ENCODE measurements at places on chromosomes 12 and 14.

DNA sequence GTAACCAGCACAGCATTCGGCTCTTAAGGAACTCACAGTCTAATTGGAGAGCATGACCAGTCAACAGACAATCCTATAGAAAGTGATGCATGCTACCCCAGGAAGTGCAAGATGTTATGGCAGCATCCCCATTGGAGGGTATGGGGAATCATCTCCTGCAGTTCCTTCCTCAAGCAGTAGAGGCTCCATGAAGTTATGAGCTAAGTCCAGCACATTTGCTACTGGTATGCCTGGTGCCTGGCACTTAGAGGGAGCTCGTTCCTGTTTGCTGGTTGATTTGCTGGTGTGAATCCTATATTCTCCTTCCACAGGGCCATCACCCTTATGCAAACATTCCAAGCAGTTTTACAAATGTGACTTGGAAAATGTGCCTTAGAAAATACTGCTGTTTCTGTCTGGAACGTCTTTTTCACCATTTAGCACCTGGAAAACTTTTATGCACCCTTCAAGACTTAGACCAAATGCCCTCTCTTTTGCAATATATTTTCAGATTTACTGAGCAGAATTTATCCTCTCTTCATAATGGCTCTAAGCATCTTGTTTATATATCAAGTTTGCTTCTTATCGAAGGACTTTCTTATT, 136.1 kb upstream of the WSCD2 start:
- no peak for DNase-seq

DNA sequence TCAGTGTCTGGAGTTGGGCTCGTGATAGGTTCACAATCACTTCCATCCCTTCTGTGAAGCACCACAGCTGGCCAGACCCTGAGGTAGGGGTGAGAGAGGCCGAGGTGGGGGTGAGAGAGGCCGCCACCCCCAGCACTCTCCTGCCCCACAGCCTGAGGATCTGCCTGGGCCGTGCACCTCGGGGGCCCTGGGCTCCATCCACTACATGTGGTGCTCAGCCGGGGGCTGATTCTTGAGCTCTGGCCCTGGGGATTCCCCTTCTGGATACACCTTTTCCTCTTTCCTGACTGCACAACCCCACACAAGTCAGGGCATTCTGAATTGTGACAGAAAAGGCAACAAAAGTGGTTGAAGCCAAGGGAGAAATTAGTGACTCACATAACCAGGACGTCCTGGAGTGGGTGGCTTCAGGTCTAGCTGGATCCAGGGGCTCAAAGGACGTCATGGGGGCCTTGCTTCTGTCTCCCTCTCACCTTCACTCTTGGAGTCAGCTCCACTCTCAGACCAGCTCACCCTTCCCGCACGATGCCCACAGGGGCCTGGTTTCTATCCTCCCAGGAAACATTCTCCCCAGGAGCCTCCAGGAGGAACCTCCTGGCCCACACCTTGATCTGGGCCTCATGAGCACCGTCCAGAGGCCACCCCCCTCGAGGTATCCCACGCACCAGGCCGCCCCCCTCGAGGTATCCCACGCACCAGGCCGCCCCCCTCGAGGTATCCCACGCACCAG, 12.1 kb upstream of the FBRSL1 start:
- no peak for DNase-seq

DNA sequence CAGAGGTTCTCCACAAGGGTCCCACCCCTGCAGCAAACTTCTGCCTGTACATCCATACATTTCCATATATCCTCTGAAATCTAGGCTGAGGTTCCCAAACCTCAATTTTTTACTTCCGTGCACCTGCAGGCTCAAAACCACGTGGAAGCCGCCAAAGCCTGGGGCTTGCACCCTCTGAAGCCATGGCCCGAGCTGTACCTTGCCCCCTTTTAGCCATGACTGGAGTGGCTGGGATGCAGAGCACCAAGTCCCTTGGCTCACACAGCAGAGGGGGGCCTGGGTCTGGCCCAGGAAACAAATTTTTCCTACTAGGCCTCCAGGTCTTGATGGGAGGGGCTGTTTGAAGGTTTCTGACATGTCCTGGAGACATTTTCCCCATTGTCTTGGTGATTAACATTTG, 84.4 kb downstream of the FSCB start:
- no peak for DNase-seq

DNA sequence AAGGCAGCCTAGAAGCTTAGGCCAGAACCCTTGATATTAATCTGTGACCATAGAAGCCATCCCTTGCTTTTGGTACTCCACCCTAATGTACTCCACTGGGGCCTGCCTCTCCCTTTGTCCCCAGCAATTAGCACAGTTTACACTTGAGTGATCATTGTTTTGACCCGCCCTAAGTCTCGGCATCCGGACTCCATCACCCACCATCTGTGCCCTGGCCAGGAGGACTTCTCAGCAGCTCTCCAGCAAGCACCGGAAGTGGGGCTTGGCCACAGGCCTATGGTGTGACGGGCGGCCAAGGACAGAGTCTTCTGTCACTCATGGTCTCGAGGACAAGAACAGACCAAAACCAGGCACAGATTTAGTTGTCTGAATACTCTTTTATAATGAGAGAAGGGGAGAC, 126.5 kb upstream of the NTF3 start:
- DNase-seq, result no peak

DNA sequence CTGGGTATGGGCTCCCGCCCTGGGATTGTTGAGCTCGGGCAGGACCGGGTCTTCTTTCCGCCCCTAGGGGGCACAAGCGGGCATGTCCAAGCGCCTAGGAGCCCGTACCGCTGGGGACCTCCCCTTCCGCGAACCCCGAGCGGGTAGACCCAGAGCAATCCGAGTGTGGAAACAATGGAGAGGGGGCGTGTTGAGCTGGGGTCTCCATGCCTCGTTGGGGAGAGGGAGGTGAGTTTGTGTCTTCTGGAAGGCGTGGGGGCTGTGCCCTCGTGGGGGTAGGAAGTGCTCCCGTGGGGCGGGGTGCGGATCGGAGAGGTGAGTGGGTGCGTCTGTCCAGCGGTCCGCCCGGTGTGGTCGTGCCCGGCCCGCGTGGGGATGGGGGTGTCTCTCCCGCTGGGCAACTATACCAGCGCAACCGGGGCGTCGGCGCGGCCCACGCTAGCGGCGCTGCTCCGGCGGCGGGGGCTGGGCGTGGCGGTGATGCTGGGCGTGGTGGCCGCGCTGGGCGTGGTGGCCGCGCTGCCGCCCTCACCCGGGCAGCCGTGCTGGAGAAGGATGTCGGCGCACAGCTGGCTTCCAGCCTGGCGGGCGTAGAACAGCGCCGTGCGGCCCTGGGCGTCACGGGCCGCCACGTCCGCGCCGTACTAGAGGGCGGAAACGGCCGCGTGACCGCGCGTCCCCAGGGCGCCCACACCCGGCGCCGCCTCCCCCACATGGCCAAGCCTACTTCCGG, 12.2 kb downstream of the AGAP2 start:
- no peak for DNase-seq
